Immature natural killer cell (primary cell): ENCODE measurements at places on chromosomes 12 and 14.

DNA sequence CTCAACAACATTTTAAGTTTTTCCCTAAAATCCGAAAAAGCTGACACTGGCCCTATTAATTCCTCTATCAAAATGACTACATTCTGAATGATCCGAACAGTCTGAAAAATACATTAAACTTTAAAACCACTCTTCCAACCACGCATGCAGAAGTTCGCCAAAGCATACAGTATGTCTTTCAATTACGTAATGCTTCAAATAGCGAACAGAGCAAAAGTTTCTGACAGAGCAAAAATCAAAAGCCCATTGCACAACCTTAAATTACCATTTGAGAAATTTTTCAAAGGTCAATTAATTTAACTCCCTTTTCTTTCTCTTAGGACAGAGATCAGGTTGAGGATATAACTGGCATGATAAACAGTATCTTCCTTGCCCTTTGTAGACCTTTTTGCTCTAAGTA is 33.2 kb downstream of the LRIG3 start:
- no peak for DNase-seq

DNA sequence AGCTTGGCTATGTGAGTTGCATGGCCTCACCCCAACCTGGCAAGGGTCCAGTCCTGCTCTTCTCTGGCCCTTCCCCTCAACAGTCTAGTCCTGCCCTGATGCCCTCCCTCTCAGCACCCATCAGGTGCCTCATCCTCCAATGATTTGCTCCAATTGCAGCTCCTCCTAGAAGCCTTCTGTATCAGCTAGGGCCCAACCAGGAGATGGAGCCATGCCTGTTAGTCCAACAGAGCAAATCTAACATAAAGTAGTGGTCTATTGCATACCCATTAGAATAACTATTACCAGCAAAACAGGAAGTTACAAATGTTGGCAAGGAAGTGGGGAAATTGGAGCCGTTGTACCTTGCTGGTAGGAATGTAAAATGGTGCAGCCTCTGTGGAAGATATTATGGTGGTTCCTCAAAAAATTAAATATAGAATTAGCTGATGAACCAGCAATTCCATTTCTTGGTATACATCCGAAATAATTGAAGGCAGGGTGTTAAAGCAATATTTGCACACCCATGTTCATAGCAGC is 163.5 kb downstream of the VRK1 start:
- DNase-seq, result no peak

GRCh38 chr12:24738441-24738840 is 210.5 kb downstream of the BCAT1 start:
- no peak for DNase-seq

- DNase-seq, result no peak
Observed at GRCh38 chr12:22083167-22083566, 37.1 kb downstream of the CMAS start.

- no peak for DNase-seq
Observed at GRCh38 chr12:92065639-92066038, 80.0 kb downstream of the BTG1 start.
